ENCODE measurements at places on chromosomes 13 and 19.
A peak's percentile ranks its signal among the peaks of the same experiment; 100 is the strongest.

GRCh38 chr19:18021121-18021755, 13.3 kb downstream of the ARRDC2 start:
- peak; percentile 95 for DNase-seq

DNA sequence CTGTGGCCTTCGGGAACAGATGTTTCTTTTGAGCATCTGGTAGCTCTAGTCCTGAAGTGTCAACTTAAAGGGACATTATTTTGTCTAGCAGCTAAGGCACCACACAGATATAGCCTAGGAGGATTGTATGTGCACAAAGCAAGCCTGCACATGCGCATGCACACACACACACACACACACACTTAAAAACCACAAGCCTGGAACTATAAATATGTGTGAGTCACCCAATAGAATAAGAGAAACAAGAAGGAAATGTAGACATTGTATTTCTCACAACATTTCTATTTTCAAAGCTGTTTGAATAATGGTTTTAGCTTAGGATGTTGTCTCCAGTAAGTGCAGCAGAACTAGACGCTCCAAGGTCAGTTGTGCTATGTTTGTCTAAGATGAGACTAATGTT, 516.5 kb downstream of the SUCLA2 start:
- DNase-seq, result peak; percentile 59

- peak; percentile 68 for DNase-seq
These were observed 86.5 kb upstream of the FBXL3 start for GRCh38 chr13:77113496-77113895.

DNA sequence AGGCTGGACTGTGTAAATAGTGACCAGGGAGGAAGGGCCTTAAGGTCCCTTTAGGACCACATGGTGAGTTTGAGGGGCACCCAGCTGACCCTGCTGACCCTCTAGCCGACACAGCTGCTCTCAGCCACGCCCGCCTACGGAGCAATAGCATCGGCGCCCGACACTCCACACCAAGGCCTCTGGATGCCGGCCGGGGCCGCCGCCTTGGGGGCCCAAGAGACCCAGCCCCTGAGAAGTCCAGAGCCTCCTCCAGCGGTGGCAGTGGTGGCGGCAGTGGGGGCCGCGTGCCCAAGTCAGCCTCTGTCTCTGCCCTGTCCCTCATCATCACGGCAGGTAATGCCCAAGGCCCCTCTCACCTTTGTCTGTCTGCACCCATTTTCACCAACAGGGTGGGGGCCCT, 8.6 kb upstream of the PIK3R2 start:
- DNase-seq, result no peak

DNA sequence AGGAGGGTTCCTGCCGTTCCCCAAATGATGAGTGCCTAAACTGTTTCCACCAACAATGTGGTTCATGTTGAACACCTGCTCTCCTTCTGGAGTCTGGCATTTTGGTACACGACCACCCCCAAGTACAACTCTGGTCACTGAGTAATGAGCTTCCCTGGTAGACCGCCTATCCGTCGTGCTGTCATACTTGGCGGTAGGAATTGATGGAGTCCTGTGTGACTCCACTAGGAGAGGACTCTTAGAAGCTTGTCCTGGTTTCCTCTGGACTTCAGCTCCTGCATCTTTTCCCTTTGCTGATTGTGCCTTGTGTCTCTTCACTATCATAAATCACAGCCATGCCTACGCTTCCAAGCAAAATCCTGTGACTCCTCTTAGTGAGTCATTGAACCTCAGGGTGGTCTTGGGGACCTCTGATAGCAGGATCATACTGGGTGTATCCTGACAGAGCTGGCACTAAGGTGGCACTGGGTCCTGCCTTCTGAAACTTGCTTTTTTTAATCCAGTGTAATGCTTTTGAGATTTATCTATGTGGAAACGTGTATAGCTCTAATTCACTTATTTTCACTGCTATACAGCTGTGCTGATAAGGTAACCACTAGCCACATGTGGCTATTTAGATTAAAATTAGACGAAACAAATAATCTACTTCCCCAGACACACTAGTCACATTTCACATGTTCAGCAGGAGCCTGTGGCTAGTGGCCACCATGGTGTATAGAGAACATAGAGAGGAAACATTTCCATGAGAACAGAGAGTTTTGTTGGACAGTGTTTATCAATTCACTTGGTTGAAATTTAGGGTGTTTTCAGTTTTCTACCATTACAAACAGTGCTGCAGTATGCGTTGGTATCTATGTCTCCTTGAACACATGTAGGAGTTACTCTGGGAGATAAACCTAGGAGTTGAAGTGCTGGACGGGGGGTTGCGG, 6.1 kb upstream of the ASF1B start:
- DNase-seq, result no peak

GRCh38 chr19:17526922-17527321, 15.5 kb downstream of the PGLS start:
- DNase-seq, result no peak

DNA sequence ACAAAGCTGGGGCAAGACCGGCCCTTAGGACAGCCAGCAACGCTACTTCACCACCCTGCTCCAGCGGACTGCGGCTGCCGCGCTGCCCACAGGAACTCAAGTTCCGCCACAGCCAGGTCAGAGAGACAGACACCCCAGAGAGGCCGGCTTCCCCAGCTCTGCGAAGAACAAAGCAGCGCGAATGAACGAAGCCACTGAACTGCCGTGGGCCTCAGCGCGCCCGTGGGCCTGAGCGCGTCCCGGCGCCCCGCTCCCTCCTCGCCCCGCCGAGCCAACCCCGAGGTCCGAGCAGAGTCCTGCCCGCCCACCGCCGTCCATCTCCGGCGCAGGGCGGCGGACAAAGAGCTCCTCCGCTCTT, 158.4 kb downstream of the RNF17 start:
- DNase-seq, result peak; percentile 60

- DNase-seq, result peak; percentile 59
These were observed 175.9 kb upstream of the TRPC4 start for GRCh38 chr13:38045278-38046048.

DNA sequence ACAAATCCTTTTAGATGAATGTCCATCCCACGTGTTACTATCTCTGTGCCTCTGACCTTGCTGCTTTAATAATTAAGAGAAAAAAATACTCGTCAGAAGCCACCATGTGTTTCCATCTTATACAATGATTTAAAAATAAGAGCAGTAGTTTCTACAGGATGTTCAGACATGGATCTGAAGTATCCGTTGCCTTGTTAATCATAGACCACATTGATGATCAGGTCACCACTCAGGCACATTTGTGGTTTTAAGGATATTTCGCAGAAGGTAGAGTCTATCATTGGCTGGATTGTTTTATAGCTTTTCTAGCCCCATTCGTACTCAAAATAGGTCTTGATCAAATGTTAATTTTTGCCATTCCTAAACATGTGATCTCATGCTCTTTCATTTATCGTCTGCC, 710.0 kb upstream of the ARGLU1 start:
- peak; percentile 73 for DNase-seq

- DNase-seq, result no peak
These were observed 3.5 kb downstream of the SPINT2 start for GRCh38 chr19:38267761-38268483.

DNA sequence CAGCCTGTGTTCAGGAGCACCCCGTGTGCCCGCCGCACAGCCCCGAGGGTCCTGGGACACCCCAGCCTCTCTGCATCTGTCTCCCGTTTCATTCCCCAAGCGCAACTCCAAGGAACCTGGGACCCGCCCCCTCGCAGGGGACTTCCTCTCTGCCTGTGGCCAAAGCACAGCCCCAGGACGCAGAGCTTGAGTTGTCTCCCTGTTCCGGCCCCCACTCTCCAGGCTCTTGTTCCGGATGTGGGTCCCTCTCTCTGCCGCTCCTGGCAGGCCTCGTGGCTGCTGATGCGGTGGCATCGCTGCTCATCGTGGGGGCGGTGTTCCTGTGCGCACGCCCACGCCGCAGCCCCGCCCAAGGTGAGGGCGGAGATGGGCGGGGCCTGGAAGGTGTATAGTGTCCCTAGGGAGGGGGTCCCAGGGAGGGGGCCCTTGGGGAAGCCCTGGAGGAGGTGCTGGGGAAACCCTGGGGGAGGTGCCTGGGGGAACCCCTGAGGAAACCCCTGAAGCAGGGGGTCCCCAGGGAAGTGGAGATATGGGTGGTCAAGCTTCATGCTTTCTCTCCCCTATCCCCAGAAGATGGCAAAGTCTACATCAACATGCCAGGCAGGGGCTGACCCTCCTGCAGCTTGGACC, 1.3 kb downstream of the HCST start:
- DNase-seq, result peak; percentile 59

- DNase-seq, result no peak
These were observed 59.6 kb downstream of the PDS5B start for GRCh38 chr13:32645854-32646253.

DNA sequence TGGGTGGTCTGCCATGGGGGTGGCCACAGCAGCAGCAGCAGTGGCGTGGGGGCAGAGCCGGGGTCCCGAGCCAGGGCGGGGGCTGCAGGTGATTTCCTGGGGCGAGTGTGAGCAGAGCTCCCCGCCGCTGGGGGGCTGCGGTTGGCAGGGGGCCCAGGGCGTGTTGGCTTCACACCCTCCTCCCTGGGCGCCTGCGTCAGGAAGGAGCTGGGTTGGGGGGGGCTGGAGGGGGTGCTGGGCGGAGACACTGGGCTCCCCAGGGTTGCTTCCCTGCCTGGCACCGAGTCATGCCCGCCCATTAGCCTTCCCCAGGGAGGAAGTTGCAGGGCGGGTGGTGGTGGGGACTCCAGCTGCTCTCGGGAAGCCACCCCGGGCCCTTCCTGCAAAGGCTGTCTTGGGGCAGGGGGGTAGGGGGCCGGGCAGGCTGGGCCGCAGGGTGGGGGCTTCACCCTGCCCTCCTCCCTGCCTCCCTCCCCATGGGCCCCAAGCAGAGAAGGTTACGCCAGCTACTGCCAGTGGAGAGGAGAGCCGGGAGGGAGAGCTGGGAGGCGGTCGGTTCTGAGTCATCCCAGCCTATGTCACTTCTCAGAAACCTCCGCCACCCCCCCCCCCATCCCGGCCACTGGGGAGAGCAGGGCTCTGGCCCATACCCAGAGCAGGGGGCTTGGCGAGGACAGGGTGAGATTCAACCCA, 4.6 kb downstream of the MIDN start:
- peak; percentile 98 for DNase-seq

DNA sequence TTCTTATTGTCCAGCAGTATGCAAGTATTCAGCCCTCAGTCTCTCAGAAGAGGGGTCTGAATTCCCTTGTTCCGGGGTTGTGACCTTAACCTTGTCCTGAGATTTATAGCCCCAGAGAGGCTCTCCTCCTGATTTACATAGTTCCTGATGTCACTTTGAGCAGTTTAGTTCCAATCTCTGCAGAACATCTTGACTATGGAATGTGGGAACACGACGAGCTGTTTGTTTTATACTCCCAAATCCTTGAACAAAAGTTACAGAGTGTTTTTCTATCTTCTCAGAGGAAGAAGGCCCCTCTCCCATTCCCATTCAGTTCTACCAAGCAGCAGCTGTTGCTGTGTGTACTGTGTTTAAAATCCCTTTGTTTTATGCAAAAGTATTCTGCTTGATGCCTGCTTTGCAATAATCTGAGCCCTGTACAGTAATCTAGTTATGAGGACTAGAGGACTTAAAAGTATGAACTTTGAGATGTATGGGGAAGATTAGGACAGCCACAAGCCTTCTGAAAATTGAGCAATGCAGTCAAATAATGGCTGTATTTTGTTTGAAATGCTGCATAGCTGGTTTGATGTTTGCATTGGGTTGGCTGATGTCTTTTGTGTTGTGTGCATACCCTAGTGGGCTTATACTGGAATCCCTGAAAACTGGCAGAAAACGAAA, 74.7 kb downstream of the KL start:
- DNase-seq, result peak; percentile 20

- no peak for DNase-seq
These were observed 629 bp upstream of the LRRC63 start for GRCh38 chr13:46211116-46211482.

DNA sequence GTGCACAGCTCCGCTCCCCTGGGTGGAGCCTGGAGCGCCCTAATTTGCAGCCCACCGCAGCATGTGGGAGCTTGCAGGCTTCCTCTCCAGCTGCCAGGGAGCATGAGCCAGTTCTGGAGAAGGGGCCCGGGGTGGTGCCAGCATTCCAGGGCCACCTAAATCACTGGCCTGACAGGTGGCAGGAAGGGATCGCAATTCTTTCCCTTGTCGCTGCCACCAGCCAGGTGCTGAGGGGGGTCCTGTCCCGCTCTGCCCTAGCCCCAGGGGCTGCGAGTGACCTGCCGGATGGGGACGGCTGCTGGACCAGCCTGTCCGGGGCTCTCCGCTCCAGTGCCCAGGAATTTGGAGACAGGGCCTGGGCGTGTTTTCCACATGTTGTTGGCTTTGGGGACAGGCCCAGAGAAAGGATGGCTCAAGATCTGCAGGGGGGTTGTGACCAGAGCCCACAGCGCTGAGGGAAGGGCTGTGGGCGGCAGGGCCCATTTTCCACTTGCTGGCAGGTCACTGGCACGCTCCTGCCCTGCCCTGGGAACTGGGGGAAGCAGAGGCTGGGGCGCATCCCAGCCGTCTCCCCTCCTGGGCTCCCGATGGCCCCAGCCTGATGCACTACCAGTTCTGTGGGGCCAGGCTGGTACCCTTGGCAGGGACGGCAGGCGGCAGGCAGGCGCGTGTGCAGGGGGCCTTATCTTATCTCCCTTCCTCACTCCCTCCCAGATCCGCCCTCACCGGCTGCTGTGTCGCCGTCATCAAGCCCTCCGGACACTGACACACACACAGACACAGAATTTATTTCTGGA, 9.5 kb downstream of the NDUFA11 start:
- DNase-seq, result no peak

DNA sequence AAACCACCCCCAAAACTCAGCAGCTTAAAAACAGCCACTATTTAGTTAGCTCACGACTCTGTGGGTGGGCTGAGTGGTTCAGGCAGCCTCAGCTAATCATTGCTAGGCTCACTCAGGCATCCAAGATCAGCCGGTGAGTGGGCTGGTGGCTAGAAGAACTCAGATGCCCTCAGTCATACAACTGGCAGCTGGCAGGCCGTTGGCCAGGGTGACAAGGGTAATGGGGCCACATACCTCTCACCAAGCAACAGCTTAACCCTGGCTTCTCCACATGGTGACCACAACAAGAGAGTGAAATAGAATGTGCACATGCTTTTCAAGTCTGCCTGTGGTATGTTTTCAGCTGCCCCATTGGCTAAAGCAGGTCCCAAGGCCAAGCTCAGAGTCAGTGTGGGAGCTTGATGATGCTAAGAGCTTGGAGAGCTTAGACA, 435.4 kb upstream of the TSHZ3 start:
- no peak for DNase-seq

DNA sequence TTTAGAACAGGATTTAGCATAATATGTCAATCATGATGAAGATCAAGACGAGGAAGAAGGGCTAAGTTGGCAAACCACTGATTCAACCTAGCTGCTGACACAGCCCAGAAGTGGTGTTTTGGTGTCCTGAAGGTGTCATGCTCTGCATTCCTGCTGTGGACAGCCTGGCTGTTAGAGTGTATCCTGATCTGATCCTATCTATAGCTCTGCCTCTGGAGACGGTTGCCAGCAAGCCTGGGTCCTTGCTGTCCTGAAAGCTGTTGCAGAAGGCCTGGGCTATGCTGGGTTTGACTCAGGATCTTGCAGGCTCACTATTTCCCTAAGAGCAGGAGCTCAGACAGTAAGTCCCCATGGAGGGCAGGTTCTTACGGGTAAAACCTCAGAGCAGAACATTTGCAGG, 416.4 kb downstream of the TSHZ3 start:
- DNase-seq, result no peak
